Stimulated activated CD8-positive, alpha-beta memory T cell treated with anti-CD3 and anti-CD28 coated beads, Interleukin-7, amount 100 ng/mL, for 1 hour (primary cell): ENCODE measurements at places on chromosomes 12 and 14.

DNA sequence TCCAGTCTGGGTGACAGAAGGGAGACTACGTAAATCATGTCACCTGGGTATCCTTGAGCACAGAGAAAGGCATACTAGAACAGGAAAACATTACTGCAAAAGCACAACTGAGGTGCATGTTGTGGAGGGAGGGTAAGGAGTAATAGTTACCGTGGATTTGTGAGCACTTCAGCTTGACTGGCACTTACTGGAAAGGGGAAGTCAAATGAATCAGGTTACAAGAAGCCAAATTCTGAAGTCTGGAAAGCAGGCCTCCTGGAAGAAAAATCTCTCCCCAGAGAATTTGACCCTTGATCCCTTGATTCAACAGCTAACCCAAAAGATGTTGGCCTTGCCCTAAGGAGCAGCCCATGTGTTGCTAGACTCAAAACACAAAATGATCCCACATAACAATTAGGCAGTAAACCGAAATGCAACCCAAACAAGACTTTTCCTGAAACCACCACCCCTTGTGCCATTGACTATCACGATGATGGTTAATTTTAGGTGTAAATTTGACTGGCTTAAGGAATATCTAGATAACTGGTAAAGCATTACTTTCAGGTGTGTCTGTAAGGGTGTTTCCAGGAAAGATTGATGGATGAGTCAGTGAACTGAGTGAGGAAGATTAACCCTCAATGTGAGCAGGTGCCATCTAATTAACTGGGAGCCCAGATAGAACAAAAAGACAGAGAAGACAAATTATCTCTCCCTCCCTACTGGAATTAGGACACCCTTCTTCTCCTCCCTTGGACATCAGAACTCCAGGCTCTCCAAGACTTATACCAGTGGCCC is 108.8 kb downstream of the SLC25A21 start:
- no peak for DNase-seq

DNA sequence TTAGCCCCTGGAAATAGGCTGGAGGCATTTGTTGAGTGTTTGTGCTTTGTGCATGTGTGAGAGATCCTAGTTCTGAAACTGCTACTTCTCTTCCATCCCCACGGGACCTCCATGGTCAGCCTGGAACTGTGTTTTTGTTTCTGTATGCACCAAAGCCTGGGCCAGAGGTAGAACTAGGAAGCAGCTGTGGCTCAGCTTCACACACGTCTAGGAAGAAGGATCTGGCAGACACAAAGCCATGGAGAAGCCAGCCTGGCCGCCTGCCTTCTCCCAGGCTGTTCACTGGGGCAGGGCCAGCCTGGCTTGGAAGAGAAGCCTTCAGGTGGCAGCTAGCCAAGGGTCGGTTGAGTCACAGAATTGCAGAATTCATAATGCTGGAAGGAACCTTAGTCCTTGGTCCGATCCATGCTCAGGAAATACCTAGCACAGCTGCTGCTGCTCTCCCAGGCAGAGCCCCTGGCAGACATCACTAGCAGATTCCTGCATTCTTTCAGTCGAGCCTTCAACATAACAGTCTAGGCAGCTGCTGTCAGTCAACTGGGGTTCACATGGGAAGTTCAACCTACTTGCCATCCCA is 27.0 kb downstream of the RIN3 start:
- no peak for DNase-seq

DNA sequence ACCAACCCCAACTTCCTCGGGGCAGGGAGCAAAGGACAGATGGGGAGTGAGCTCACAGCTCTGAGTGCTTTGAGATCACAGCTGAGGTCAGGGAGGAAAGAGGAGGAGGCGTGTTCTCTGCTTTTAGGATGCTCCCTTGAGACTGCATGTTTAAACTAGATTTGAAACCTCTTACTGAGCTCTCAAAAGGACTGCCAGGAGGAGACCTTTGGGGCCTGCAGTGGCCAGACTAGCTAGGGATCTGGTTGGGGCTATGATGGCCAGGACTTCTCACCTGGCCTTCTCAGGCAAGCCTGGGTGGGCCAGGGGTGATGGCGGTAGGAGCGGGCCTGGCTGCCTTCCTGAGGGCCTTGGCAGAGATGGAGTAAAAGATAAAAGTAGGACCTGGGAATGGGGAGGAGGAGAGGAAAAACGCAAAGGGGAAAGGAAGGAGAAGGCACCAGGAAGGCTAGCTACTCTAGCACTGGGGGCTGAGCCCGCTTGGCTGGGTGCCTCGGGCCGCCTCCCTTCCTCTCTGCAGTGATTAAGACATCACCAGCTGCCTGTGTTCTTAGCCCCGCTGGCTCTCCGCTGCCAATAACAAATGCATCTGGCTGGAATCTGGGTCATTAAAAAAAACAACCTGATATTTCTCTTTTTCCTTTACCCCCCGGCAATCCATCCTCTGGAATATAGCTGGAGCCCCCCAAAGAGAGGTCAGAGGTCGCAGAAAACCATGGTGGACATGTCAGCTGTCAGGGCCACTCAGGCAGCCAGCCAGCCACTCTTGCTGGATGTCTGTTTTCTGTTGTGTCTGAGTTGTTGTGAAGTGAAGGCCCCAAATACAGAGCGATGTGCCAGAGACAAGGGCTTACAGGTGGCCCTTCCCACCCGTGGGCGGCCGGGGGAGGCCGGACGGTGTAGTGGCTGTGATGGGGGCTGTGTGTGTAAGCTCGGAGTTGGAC is 141.3 kb downstream of the TSPAN9 start:
- no peak for DNase-seq

DNA sequence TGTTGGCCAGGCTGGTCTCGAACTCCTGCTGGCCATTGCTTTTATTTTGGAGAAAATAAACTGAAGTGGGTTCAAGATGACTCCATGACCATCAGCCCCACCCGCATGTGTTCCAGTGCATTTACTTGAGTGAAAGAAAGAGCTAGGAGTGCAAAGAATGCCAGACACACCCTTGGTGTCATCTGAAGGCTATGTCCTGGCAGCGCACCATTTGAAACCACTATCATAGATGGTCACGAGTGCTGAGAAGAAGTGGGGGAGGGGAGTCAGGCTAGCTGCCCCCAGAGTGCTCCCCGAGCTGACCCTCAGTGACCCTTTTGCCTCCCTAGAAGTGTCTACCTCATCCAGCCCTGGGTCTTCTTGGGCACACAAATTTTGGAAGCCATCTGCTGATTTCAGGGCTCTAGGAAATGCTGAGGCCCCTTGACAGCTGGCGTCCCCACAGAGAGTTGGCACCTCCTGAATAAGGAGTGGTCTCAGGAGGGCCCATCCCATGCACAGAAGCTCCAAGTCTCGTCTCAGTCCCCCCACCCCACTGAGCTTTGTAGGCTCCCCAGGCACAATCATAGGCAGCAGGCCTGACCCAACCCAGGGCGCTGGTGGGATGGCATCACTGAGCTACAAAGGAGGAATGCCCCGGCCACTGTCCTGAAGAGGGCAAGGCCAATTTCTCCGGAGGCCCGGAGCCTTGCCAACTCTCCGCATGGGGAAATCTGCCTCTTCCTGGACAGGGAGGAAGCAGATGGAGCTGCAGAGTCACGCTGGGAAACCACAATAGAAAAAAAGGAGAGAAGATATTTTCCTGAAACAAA is 28.0 kb downstream of the PXN start:
- DNase-seq = no peak

GRCh38 chr12:23827353-23827752 is 122.1 kb downstream of the SOX5 start:
- DNase-seq = no peak
